Activated CD4-positive, CD25-positive, alpha-beta regulatory T cell (primary cell): ENCODE measurements at places on chromosomes 3 and 15.

DNA sequence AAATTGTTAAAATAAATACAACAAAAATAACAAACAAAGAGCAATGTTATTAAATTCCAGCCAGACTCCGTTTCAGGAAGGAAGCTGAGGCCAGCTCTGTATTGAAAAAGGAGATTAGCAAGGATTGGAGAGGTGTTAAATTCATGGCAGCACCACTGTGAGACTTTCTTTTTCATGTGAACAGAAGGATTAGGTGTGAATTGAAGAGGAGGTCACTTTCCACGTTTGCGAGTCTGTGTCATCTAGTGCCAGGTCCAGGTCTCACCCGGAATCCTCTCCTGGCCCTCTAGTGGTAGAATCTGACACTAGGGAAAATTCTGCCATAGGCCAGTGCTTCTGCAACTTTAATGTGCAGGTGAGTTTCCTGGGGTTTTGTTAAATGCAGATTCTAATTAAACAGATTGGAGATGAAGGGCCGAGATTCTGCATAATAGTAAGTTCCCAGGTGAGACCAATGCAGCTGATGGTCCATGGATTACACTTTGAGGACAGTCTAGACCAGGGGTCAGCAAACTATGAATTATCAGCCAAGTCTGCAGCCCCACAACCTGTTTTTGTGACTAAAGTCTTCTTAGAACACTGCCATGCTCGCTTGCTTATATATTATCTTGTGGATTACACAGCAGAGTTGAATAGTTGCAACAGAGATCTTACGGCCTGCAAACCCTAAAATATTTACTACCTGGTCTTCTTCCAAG is 9.2 kb upstream of the SLC6A1 start:
- no peak for DNase-seq

- DNase-seq, result no peak
Measured at GRCh38 chr15:39909007-39909406, 11.1 kb downstream of the GPR176 start.

DNA sequence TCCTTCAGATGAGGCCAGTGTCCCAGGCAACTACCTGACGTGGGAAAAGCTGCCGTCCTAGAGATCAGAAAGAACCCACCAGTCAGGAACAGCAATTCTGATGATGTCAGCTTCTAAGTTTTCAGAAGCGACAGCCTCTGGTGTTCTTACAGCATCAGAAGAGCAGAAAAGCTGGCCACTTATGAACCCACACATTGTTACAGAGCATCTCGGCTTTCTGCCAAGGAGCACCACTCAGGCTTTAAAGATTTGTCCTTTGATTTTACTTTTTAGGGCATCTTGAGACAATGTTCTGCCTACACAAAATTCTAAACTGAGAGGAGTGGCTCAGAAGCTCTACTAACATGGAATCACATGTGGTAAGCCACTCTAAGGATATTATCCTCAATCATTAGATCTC is 49.7 kb upstream of the BOC start:
- no peak for DNase-seq

- peak; percentile 80 for DNase-seq
Measured at GRCh38 chr15:76311100-76311953, at the start of gene ETFA. ETFA (minus strand) TSS chr15:76311469; CDS start chr15:76311388, 81 bp downstream.

- no peak for DNase-seq
Measured at GRCh38 chr3:172984914-172985313, 156.1 kb downstream of the SPATA16 start.

DNA sequence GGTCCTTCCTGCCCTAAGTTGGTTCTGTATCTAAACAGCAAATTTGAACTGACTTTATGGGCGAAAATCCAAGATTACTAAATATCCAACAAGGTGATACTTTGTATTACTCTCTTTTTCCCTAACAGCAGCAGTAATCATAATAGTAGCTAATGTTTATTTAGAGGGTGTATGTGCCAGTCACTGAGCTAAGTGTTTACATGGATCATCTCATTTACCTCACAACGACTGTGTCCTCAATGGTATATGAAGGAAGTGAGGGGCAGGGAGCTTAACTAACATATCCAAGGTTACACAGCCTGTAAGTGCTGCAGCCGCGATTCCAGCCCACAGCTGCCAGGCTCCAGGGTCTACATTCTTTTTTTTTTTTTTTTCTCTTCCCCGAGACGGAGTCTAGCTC is 10.3 kb upstream of the LRRC34 start:
- no peak for DNase-seq

GRCh38 chr3:185225523-185225922 is 28.3 kb downstream of the EHHADH start:
- no peak for DNase-seq

DNA sequence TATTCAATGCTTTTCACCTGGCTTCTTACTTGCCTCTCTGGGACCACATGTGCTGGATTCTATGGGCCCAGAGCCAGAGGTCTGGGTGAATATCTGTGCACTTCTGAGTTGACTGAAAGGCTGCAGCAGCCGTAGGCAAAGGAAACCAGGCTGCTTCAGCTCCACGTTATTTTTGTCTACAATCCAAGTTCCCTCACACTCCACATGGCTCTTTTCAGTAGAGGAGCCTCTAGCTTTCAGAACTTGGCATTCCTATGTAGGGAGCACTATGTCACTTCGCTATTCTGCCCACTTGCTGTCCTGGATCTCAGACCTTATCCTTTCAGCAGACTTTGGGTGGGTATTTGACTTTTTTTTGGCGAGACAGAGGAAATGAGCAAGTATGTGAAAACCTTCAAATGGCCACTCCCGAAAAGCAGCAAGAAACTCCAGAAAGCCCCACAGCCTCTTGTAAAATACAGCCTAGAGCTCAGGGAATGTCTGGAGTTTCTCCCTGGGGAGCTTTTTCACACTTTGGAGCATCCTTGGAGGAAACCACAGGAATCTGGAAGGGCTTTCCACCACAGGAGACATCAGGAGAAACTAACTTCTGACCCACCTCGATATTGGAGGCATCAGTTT is 80.9 kb downstream of the DUT start:
- DNase-seq, result no peak

DNA sequence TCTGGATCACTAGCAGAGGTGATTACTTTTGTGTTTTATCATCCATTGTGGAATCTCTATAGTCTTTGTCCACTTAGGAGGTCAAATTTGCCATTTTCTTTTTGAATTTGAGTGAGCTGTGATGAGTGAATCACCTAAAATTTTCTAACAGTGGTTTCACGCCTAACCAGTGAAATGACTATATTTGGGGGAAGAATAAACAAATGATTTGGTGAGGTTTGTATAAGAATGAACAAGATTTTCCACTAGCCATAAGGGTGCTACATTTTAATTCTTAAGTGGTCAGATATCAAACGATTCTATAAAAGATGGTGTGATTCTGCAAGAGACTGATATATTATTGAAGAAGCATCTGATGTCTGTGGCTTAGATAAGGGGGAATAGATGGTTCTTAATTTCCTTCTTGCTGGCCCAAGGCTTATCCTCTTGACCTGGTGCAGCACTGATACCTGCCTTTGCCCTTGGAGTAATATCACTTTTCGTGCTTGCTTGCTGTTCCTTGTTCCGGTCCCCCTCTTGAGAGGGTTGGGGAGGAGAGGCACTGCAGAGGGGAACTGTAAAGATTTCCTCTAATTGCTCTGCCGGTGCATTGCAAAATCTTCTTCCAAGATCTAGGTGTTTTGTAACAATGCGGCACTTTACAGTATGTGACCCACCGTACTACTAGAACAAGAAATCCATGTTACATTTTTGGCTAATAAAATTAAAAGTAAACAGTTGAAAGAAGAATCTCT is 14.5 kb downstream of the C3orf20 start:
- no peak for DNase-seq

- DNase-seq, result no peak
Measured at GRCh38 chr3:119600732-119601131, 3.0 kb downstream of the PLA1A start.

GRCh38 chr3:141126661-141127343 is 75.7 kb downstream of the SPSB4 start:
- DNase-seq, result no peak

GRCh38 chr3:99355465-99355864 is 282.9 kb upstream of the COL8A1 start:
- no peak for DNase-seq

- no peak for DNase-seq
Measured at GRCh38 chr15:52805351-52806283, 15.5 kb upstream of the ONECUT1 start.

DNA sequence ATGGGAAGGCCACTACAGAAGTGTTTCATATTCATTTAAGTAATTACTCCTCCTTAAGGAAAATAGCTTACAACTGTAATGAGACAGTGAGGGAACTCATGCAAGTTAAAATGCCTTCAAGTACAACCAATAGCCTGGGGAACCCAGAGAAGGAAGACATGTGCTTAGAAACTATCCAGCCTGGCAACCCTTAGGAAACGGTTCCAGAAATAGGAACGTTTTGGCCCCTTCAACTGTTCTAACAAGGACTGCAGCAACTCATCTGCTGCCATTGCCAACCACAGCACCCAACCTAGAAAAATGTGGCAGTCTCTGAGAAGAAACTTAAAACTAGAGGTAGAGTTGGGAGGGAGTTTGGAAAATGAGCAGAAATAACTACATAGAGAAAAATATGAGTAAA is 147.5 kb upstream of the STRIT1 start:
- DNase-seq, result no peak

GRCh38 chr3:81816473-81817250 is 55.2 kb upstream of the GBE1 start:
- no peak for DNase-seq

DNA sequence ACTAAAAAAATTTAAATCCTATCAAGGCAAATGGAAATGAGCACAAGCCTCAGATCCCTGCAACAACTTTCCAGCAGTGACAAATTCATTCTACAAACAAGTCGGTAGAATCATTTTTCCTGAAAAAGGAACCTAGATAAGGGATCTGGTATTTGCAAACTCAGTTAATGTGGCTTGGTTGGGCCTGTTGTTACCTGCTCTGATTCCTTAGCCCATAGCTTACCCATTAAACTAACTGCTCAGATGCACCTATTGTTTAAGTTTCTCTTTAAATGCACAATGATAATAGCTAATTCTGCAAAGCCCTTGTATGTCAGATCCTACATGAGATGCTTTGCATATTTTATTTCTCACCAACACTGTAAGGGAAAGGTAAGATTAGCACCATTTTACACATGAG is 377.4 kb upstream of the RGMA start:
- DNase-seq, result no peak

- DNase-seq, result no peak
Measured at GRCh38 chr15:52622791-52623190, 54.0 kb upstream of the ARPP19 start.

DNA sequence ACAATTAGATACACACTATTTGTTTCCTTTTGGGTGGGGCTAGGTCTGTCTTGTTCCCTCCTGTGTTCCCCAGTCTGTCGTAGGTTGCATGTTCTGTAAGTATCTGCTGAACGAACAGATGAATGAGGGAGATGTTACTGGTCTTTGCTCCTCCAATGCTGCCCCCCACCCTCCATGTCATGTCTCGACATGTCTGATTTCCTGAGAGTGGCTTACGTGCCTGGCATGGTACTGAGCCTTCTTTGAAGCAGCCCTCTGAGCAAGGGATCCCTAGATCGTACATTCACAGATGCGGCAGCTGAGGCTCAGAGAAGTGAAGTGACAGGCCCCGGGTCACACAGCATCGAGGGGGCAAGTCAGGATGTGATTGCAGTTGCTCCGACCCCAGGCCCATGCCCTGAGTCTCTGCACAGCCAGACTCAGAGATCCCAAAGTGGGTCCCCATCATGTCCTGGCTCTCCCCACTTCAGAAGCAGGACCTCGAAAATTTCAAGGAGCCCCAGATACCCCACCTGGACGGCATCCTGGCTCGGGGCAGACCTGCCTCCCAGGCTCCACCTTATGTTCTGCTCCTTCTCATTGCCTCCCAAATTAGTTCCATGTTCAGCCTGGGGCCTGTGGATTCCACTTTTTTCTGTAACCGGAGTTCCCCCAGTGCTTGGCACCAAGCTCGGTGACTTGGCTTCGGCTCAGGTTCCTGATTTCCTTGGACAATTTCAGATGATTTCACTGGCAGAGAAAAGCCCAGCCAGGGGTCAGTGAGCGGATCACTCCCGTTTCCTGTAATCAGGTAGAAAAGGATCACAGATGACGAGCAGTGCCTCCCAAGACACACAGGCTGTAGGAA is 24.7 kb downstream of the GOLGA6L2 start:
- no peak for DNase-seq

- peak; percentile 5 for DNase-seq
Measured at GRCh38 chr3:152524198-152525140, 255.7 kb downstream of the MBNL1 start.
